CD4-positive, alpha-beta T cell treated with Interleukin-10 for 1 hour (primary cell): ENCODE measurements at places on chromosomes 3 and 15.

DNA sequence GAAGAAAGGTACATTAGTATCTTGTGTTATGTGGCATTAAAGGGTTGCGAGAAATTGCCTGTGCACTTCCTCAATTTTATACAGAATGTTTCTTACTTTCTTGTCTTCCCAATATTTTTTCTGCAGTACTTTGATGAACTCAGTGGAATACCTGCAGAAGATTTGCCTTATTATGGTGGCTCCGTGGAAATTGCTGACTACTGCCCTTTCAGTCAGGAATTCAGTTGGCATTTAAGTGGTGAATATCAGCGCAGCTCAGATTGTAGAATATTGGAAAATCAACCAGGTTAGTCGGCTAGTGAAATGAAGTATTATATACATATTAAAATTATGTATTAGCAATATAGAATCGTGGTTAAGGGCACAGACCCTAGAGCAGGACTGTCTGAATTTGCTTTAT, 61.3 kb downstream of the LMLN start:
- DNase-seq: no peak

DNA sequence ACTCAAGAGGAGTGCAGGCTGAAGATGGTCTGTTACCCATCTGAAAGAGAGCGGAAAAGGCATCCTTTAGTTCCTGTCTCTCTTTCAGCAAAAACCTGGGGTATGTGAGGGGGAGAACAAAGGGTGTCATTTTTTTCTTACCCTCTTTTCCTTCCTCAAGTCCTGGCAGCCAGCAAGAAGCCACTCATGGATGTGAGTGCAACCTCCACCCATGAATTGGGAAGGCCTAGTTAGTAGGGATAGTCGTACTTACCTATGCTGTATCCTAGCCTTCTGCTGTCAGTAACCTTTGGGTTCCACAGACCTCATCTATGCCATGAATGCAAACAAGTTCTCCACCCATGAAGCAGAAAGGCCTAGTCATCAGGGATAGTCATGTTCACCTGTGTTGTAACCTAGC, 472.8 kb downstream of the ZIC1 start:
- no peak for DNase-seq

GRCh38 chr15:43230640-43231115, 9.9 kb upstream of the EPB42 start:
- no peak for DNase-seq

GRCh38 chr15:60316961-60317360, 80.8 kb downstream of the ANXA2 start:
- no peak for DNase-seq

DNA sequence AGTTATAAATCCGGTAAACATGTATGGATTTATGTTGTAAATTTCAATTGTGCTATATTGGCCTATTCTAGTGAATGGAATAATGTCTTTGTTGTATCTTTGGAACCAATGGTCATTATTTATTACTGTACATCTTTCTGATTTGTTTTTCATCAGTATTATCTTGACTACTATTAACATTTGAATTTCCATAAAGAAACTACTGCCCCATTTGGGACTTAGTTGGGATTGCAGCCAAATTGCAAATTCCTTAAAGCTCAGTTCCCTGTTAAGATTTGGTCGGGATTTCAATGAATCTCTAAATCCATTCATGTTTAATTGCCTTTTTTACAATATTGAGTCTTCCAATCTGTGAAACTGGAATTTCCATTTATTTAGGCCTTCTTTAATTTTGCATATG, 822.4 kb upstream of the CADM2 start:
- DNase-seq: no peak

- DNase-seq: no peak
Measured at GRCh38 chr3:31067004-31067403, 172.5 kb upstream of the GADL1 start.

DNA sequence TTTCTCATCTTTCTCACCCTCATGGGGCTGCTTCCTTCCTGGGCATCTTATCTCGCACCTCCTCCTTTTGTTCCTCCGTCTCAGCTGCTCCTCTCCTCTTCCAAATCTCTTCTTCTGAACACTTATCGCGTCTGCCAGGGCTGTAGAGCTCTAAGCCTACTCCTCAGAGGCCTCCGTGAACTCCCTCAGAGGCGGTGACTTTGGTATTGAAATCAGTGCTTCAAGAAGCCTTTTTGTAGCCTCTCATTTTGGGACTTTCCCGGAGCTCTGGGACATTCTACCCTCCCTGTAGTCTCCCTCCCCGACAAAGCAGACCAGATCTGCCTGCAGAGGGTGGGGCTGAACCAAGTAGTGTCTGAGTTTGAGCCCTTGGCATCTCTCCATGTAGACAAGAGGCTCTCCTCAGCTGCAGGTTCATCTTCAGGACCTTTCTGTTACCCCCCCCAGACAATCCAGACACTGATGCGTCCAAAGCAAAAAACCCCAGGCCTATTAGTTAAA, 17.5 kb upstream of the CPNE9 start:
- DNase-seq: no peak
